ENCODE measurements at places on chromosomes 7 and 10. TPM values are rescaled to one million over a fixed set of nuclear protein-coding genes. Genes with fewer than 3 reads are reported as not detected.

The ACADSB gene
- 4.5 TPM for total RNA-seq

The CHST15 gene
- total RNA-seq = 36.3 TPM

The SHH gene
- total RNA-seq = 0.20 TPM

The PGAM2 gene
- 0.14 TPM for total RNA-seq

The HPSE2 gene
- total RNA-seq = not detected

The FEZF1 gene
- not detected for total RNA-seq

The ZEB1 gene
- total RNA-seq = 121 TPM

- DNase-seq = no peak
Measured at GRCh38 chr7:29606287-29606721, 42.7 kb downstream of the PRR15 start.

GRCh38 chr10:29643771-29644501 is 9.2 kb upstream of the SVIL start:
- DNase-seq = no peak
